ENCODE measurements at places on chromosomes 5 and 9.

- DNase-seq = no peak
Measured at GRCh38 chr5:96117771-96118651, 156.4 kb upstream of the ELL2 start.

DNA sequence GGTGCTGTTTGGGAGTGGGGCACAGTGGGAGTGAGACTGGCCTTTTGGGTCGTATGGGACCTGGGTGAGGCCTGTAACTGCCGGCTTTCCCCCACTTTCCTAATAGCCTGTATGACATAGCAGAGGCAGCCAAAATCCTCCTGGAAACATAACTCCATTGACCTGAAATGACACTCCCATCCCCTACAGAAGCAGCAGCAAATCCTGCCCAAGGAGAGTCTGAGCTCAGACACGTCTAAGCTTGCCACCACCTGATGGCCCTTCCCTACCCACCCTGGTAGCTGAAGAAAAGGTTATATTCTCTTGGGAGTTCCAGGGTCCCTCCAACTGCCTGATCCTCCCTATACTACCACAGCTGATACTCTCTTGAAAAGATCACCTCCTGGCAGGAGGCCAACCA is 179.8 kb upstream of the ARRDC3 start:
- DNase-seq = no peak

GRCh38 chr9:123246534-123246933 is 21.9 kb downstream of the STRBP start:
- DNase-seq = no peak

DNA sequence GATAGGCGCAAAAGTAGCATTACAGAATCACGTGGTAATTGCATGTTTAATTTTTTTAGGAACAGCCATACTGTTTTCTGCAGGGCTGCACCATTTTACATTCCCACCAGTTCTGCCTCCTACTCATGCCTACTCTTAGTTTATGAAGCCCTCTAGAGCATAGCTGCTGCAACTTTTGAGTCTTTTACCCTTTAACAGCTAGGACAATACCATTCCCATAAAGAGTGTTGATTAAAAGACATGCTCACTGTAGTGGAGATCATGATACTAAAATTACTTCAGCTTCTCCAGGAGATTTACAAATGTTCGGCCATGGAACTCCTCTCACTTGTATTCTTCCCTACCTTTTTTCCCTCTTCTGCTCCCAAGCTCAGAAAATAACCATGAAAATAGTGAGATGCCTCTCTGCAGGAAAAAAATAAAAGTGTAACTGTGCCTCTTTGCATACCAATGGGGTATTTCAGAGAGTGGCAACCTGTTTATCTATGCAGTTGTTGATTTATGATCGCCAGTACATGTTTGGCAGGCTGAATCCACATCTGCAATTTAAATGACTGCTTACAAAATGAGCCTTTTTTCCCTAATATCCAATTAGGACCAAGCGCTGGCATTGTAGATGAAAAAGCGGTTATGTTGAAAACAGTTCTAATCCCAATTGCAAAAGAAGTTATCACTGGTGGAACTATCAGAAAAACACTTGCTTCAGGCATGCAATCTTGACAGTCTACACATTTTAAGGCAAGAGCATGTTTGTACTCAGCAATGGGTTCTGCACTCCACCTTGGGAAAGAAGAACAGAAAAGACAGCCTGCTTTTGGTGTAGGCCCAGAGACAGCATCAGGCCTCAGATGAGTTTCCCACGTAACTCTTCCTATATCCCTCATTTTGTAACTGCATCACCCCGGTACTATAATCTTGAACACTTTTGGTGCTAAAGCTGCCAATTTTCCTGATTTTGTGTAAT is 131.1 kb downstream of the ADAMTSL1 start:
- DNase-seq = peak; percentile 47

DNA sequence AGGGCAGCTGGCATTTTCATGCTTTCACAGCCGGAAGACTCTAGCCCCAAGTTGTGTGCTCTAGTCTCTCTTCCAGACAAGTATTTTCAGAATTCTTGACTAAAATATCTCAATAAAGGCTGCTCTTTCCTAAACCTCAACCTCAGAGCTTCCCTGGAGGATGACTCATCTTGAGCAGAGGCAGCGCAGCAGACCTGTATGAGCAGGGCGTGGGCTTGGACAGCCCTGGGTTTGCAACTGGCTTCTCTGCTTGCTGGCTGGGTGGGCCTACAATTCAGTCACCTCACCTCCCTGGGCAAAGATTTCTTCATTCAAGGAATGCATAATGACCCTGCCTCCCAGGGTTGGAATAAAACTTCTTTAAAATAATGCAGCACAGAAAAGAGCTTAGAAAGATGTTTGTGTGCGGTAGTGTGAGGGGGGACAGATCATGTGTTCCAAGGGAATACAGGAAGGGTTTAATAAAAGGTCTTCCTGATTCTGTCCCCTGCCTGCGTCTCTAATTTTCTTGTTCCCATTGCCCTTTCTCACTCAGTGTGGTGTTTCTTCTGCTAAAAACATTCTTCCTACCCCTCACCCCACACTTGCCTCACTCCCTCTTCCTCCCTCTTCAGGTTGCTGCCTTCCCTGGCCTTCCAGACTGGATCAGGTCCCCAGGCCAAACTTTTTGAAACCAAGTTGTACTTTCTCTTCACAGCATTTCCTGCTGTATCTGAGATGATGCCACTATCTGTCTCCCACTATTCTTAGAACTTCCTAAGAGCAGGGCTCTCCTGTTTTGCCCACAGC is 39.4 kb upstream of the MAP1B start:
- no peak for DNase-seq

DNA sequence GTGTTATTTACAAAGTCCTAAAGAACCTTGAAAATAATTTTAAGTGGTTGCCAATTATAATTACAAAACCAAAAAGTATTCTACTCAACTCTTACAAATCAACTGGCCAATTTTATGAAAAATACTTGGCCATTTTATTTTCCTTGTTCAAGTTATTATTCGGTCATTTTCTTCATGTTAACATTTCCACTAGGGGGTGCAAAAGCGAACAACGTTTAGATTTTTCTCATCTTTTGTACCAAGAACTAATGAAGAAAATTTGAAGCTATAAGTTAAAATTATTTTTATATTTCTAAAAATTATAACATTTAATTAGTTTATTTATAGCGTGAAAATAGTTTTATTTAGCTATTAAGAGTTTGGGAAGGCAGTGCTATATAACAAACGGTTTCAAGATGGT is 1453.3 kb downstream of the MAT2B start:
- no peak for DNase-seq

- no peak for DNase-seq
Measured at GRCh38 chr5:6763191-6763590, 50.0 kb downstream of the TENT4A start.

DNA sequence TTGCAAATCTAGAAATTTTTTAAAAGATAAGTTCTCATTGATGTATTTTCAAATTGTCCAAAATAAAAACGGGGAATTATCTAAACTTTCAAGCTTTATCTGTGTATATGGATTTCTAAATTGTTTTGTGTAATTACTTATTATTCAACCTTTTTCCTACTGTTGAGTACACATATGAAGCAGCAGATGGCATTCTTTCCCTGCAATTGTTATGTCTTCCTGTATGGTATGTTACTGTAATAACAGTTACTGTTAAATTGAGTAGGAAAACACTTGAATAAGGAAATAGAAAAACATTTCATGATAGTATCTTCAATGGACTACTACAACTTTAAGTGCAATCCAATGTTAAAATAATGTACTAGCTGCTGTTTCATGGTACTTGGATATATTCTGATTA is 124.8 kb downstream of the RANBP17 start:
- peak; percentile 33 for DNase-seq

Measured in pons (tissue), 1 donor.